ENCODE measurements at places on chromosomes 13 and 19.
A peak's percentile ranks its signal among the peaks of the same experiment; 100 is the strongest.

DNA sequence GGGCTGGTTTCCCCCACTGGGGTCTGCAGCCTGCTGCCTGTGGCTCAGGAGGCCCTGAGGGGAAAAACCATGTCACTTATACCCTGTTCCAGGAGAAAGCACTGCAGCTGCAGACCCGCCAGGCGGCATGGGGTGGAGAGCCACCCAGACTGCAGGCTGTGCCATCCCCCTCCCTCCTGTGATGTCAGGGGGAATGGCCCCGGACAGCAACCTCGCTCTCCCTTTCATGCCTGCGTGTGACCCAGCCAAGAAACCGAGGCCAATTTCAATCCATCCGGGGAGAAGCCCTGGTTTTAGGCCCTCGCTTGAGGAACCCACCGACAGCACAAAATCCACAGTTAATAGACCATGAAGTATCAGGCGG is 37.2 kb upstream of the MATK start:
- no peak for DNase-seq

DNA sequence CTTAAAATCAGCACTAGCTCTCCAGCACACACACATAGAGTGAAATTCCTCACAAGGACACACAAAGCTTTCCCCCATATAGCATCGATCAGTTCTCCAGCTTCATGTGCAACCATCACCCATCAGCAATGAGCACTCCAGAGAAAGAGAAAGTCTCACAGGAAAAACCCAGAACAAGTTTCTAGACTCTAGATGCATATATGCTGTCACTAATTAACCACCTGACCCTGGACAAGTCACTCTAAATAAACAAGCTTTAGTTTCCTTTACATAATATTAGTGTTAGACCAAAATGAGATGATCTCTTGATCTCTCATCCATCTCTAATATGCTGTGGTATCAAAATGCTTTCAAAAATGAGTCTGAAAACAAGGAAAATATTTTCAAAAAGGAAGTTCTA is 81.2 kb downstream of the TBC1D4 start:
- DNase-seq, result no peak

DNA sequence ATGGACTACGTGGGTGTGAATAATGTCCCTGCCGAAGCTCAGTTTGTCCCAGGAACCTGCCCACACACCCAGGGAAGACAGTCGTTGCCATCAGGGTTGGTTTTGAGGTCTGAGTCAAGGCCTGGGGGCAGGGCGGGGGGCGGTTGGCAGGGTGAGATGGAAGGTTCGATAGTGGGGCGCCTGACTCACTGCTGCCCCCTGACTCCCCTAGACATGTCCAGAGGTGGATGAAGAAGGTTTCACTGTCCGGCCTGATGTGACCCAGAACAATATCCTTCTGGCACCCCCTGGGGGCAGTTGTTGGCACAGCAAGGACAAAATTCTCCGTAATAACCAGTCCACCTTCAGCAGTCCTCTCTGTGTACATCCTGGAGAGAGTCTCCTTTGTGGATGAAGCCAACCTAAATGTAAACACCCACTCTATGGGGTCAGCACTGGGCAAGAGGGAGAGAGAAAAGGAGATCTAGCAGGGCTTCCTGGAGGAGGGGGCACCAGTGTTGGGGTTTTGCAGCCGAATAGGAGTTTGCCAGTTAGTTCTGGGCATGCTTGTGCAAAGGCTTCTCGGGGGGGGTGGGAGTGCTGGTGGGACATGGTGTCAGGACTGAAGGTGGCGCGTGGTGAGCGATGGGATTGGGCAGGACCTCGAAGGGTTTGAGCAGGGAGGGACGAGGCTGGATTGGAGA is 19.6 kb upstream of the B3GNT3 start:
- no peak for DNase-seq

DNA sequence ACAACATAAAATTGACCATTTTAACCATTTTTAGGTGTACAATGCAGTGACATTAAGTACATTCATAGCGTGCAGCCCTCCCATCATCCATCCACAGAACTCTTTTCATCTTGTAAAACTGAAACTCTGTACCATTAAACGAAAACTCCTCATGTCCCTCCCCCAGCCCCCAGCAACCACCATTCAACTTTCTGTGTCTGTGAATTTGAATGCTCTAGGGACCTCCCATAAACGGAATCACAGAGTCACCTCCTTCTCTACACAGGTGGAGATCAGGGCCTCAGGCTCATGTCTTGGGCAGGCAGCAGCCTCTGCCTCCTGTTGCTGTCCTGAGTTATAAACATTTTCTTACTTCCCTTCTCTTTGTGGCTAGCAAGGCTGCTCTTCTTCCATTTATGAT is 7.3 kb upstream of the CCNE1 start:
- DNase-seq, result no peak

DNA sequence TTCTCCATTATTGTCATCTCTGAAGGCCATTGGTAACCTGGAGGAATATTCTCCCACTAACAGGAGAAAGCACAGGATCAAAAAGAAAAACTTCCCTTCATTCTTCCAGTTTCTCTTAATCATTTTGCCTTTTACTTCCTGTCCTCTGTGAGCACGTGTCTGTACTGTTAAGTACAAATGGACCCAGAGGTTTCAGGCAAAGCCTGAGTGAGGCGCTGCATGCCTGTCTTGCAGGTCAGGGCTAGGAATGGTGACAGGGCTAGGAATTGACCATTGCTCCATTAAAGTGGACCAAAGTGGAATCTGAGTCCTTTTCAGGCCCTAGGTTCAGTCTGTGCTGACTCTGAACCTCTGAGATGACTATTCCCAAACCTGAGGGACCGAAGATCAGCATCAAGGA is 326.7 kb downstream of the SHISA2 start:
- DNase-seq, result no peak

DNA sequence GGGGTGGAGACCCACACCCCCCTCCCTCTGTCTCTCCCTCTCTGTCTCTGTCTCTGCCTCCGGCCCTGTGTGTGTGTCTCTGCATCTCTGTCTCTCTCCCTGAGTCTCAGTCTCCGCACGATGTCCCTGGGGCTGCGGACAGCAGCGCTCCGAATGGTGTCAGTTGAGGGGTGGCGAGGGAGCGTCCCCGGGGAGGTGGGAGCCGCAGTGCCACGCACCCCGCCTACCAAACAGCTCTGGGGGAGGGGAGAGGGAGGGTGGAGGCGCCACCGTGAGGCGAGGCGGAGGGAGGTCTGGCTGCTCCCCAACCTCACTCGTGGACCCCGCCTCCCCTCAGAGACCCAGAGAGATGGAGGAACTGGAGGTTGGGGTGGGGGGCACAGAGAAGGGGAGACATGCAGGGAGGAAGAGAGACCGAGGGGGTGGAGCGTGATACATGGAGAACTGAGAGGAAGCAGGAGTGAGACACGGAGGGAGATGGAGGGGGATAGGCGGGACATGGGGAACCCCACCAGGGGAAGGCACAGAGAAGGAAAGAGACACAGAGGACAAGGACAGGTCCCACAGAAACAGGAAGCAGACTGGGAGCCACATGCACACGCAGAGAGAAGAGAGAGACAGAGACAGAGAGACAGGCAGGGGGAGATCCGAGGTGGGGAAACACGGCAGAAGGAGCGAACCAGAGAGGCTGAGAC is 7.2 kb downstream of the ERFL start:
- DNase-seq, result no peak

DNA sequence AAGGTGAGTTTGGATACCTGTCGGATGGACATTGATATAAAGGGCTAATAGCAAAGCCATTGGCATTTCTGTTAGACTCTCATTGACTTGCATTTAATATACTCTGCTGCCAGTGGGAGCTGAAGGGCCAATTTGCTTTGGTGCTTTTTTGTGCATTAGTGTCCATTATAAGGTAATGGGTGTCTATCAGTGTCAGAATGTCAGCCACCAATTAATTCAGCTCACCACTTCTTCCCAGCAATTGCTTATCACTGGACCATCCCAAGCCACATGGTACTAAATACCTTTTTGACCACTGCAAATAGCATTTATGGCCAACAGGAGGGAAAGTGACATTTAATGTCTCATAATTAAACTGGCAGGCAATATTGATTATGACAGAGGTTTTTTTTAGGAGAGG is 317.8 kb downstream of the TEX29 start:
- DNase-seq, result no peak

- DNase-seq, result no peak
Observed at GRCh38 chr13:107452833-107453232, 762.5 kb downstream of the LIG4 start.

- DNase-seq, result peak; percentile 64
Observed at GRCh38 chr19:1130771-1131717, 27.2 kb downstream of the GPX4 start.

GRCh38 chr19:49808711-49809159 is 4.4 kb downstream of the FUZ start:
- peak; percentile 94 for DNase-seq

- DNase-seq, result no peak
Observed at GRCh38 chr13:81677857-81678256, 1336.9 kb upstream of the SPRY2 start.

GRCh38 chr13:90428522-90429210 is 918.8 kb upstream of the MIR17HG start:
- DNase-seq, result no peak
